ENCODE measurements at places on chromosomes 7 and 10. TPM values are rescaled to one million over a fixed set of nuclear protein-coding genes. Genes with fewer than 3 reads are reported as not detected.

DNA sequence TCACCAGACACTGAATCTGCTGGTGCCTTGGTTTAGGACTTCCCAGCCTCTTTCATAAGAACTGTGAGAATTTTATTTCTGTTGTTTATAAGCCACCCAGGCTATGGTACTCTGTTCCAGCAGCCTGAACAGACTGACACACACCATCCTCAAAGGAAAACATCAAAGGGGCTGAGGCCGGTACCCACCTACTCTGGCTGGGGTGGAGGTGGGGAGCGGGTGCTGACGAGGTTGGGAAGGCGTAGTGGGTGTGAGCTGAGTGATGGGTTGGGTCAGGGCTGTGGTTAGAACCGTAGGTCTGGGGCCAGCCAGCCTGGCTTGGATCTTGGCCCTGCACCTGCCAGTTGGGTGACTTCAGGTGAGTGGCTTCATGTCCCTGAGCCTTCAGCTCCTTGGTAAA lies 136.3 kb downstream of the SH3PXD2A start:
- H3K27ac ChIP-seq, result no peak overlapping the region
- DNase-seq, result no peak
- no peaks in the 10 kb centered on the region for H3K36me3 ChIP-seq
- H3K4me1 ChIP-seq, result peaks cover 6% of the 10 kb centered on the region
- no peaks in the 10 kb centered on the region for H3K27me3 ChIP-seq
- H3K4me3 ChIP-seq, result no peak overlapping the region

The SLC26A5 gene
- total RNA-seq, result not detected

GRCh38 chr10:108789919-108790318 lies 1133.4 kb downstream of the XPNPEP1 start:
- no peaks in the 10 kb centered on the region for H3K36me3 ChIP-seq
- no peaks in the 10 kb centered on the region for H3K27me3 ChIP-seq
- no peak overlapping the region for H3K27ac ChIP-seq
- no peaks in the 10 kb centered on the region for H3K4me1 ChIP-seq

The PITX3 gene
- total RNA-seq, result not detected

- H3K27me3 ChIP-seq, result peaks cover 10% of the 10 kb centered on the region
- H3K36me3 ChIP-seq, result no peaks in the 10 kb centered on the region
- no peak overlapping the region for H3K27ac ChIP-seq
These were observed 21.5 kb upstream of the COMMD3 start for GRCh38 chr10:22294694-22295093.

The PTF1A gene
- not detected for total RNA-seq

The ZNF503 gene
- 0.31 TPM for total RNA-seq

DNA sequence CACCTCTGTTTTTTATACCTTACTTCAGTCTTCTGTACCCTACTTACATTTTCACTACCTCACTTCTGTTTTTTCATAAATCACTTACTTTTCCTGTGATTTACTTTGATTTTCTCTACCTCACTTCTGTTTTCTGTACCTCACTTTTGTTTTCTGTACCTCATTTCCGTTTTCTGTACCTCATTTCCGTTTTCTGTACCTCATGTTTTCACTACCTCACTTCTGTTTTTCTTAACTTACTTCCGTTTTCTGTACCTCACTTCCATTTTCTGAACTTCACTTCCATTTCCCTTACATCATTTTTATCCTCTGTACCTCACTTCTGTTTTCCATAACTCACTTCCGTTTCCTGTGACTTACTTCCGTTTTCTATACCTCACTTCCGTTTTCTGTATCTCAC lies 492.0 kb upstream of the AKR1E2 start:
- H3K4me3 ChIP-seq, result no peak overlapping the region
- H3K27ac ChIP-seq, result no peak overlapping the region
- no peaks in the 10 kb centered on the region for H3K27me3 ChIP-seq
- H3K36me3 ChIP-seq, result no peaks in the 10 kb centered on the region
- no peaks in the 10 kb centered on the region for H3K4me1 ChIP-seq

- H3K4me3 ChIP-seq, result no peak overlapping the region
- H3K27me3 ChIP-seq, result peaks cover 35% of the 10 kb centered on the region
- no peaks in the 10 kb centered on the region for H3K36me3 ChIP-seq
- no peak overlapping the region for H3K27ac ChIP-seq
- peaks cover 10% of the 10 kb centered on the region for H3K4me1 ChIP-seq
These were observed 23.9 kb upstream of the ZNF273 start for GRCh38 chr7:64879086-64879730.

GRCh38 chr7:127938588-127938987 lies 92.6 kb downstream of the LRRC4 start:
- peaks cover 27% of the 10 kb centered on the region for H3K36me3 ChIP-seq
- DNase-seq, result no peak
- no peaks in the 10 kb centered on the region for H3K27me3 ChIP-seq
- no peak overlapping the region for H3K4me3 ChIP-seq
- H3K27ac ChIP-seq, result no peak overlapping the region

DNA sequence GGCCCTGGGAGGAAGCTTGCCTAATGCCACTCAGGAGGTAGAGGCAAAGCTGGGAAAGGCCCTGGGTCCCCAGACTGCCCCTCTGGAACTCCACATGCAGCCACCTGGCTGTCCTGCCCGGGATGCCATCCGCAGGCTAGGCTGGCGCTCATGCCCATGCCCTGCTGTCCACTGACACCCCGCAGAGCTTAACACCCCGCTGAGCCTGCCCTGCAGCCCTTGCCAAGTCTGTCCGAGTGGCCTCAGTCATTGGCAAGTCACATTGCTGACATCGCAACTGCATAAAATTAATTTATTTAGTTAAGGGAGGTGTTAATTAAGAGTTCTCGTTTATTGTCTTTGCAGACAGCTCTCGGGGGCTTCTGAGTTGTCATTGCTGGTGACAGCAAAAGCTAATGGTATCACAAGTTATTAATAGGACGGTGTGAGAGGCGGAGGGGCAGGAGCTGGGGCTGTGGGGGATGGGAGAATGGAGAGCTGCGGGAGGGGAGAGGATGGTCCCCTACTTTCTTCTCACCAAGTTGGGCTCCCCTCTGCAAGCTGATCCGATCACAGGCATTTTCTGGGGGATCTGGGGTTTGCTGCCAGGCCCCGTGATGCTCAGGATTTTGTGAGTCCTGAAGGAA lies 55.6 kb upstream of the PCBD1 start:
- H3K4me1 ChIP-seq, result no peaks in the 10 kb centered on the region
- no peaks in the 10 kb centered on the region for H3K27me3 ChIP-seq
- H3K27ac ChIP-seq, result no peak overlapping the region

The CPXM2 gene
- not detected for total RNA-seq

The SPAM1 gene
- not detected for total RNA-seq

GRCh38 chr7:138878051-138878450 lies 80.1 kb upstream of the ATP6V0A4 start:
- H3K4me1 ChIP-seq, result peaks cover 32% of the 10 kb centered on the region
- DNase-seq, result no peak
- no peaks in the 10 kb centered on the region for H3K27me3 ChIP-seq
- no peak overlapping the region for H3K4me3 ChIP-seq
- H3K27ac ChIP-seq, result no peak overlapping the region

DNA sequence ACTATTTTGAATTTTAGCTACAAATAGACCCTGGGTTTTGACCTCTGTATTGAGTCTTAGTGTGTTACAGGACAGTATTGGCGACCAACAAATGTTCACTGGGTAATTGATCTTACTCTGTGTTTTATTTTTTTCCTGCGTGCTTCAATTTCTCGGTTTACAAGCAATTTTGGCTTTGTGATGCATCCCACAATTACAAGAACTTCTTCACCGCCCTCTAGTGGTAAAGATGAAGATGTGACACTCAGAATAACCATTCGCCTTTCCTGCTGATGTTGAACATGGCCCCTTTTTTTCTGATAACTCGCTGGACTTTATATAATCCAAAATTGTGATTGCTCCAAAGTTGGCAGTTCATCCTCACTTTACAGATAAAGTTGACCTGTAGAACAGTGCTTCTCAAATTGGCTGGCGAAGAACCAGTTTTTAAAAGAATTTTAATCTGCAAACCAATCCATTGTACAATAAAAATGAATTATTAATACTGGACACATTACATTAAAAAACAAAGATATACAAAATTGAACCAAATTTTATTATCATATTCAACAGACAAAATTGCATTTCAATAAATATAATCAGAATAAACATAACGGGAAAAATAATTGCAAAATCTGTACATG lies 20.2 kb upstream of the SMC3 start:
- DNase-seq, result no peak
- no peaks in the 10 kb centered on the region for H3K36me3 ChIP-seq
- no peak overlapping the region for H3K4me3 ChIP-seq

The CASTOR2 gene
- 3.4 TPM for total RNA-seq

The ADIRF gene
- total RNA-seq, result not detected

DNA sequence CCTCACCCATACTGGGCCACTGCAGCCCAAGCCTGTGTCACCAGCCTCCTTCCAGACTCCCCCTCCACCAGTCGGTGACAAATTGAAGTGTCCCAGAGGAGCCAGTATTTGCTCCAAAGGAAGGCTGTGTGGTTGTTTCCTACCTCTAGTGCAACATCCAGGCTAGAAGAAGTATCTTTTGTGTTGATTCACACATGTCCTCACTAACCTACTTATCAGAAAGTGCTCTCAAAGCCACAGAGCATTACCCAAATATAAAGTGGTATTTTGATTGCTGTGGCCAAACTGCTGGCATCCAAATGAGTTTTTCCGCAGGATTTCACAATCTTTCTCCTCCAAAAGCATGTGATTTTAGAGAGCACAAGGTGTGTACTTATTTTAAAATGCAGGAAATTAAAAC lies 134.8 kb downstream of the CUL2 start:
- no peak overlapping the region for H3K4me3 ChIP-seq
- DNase-seq, result no peak
- H3K27me3 ChIP-seq, result no peaks in the 10 kb centered on the region

The HOXA9 gene
- total RNA-seq, result not detected

GRCh38 chr7:42338916-42339540 lies 102.0 kb upstream of the GLI3 start:
- no peak overlapping the region for H3K27ac ChIP-seq
- no peak overlapping the region for H3K4me3 ChIP-seq
- no peaks in the 10 kb centered on the region for H3K4me1 ChIP-seq
- H3K27me3 ChIP-seq, result no peaks in the 10 kb centered on the region
- H3K36me3 ChIP-seq, result no peaks in the 10 kb centered on the region

- no peaks in the 10 kb centered on the region for H3K4me1 ChIP-seq
- no peaks in the 10 kb centered on the region for H3K27me3 ChIP-seq
- H3K36me3 ChIP-seq, result no peaks in the 10 kb centered on the region
- H3K27ac ChIP-seq, result no peak overlapping the region
These were observed 102.7 kb downstream of the ZMIZ1 start for GRCh38 chr10:79171504-79171903.

The GNG11 gene
- total RNA-seq, result not detected

- H3K36me3 ChIP-seq, result no peaks in the 10 kb centered on the region
- no peak for DNase-seq
- peaks cover 39% of the 10 kb centered on the region for H3K27me3 ChIP-seq
- H3K4me1 ChIP-seq, result no peaks in the 10 kb centered on the region
- no peak overlapping the region for H3K4me3 ChIP-seq
- no peak overlapping the region for H3K27ac ChIP-seq
These were observed 194.4 kb upstream of the C7orf33 start for GRCh38 chr7:148395990-148396716.

DNA sequence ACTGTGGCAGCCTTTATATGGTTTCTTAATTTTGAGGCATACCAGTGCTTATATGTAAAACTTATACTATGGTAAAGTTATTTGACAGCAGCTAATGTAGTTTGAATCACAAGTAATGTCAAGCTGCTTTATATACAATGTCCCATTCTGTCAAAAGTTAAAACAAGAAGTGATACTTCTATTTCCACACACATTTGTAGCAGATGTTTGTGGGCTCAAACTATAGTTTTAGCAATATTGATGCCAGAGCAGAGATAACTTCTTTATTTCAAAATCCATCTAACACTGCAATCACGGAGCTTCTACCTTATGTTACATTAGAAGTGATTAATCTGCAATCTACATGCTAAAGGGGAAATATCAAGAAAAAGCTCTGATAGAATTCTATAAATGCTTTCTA lies 149.6 kb downstream of the ADK start:
- H3K4me3 ChIP-seq, result no peak overlapping the region
- H3K27ac ChIP-seq, result no peak overlapping the region
- H3K36me3 ChIP-seq, result peaks cover 7% of the 10 kb centered on the region
- H3K27me3 ChIP-seq, result no peaks in the 10 kb centered on the region
- DNase-seq, result no peak
- H3K4me1 ChIP-seq, result peaks cover 9% of the 10 kb centered on the region

DNA sequence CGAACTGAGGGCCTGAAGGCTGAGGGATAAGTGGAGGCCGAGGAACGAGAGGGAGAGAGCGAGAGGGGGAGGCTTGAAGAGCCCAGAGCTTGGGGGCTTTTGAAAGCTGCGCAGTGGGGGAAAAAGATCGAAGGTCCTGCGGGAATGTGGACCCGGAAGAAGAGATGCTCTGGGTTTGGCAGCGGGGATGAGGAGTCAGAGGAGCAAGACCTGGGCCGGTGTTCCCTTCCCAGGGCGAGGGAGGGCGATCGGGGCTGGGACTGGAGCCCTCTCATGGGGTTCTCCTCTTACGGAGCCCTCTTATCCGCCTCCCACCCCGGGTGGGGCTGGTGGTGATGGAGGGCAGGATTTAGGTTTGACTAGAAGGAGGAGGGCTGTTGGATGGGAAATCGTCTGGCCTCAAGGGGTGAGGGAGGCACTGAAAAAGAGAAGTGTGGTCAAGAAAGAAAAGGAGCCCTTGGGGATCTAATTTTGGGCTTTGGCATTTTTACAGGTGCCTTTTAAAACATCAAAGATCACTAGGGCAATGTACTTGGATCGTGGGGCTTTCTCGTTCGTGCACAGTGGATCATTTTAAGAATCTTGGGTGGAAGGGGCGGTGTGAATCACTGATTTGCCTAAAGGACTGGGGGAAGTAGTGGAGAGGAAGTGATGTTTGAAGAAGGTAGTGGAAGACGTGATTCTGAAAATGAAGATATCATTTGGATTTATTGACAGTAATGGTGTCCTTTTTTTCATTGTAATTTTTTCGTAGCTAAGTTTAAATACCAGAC lies 637 bp downstream of the SAMD8 start:
- H3K4me3 ChIP-seq, result peak overlapping the region; percentile 88
- H3K27me3 ChIP-seq, result no peaks in the 10 kb centered on the region
- peaks cover 47% of the 10 kb centered on the region for H3K4me1 ChIP-seq
- peak overlapping the region; percentile 93 for H3K27ac ChIP-seq
- peaks cover 6% of the 10 kb centered on the region for H3K36me3 ChIP-seq
- peak; percentile 66 for DNase-seq

DNA sequence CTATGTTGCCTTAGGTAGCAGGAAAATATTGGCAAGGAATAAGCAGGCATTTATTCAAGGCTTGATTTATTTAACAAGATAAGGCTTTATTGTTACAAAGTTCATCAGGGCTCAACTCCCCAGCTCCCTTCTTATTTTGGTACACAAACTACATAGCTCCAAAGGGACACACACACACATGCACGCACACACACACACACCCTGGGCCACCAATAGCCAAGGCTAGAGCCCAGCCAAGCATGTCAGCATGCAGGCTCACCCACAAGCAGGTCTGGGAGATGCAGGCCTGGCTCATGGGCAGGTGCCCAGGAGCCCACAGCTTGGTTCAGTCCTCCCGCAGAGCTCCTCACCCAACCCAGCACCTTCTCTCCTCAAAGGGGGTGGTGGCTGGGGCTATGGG lies 23.4 kb downstream of the LEP start:
- H3K27me3 ChIP-seq, result peaks cover 8% of the 10 kb centered on the region
- H3K27ac ChIP-seq, result no peak overlapping the region
- H3K36me3 ChIP-seq, result no peaks in the 10 kb centered on the region
